HL-60 (cell line): ENCODE measurements at places on chromosomes 3 and 15.

GRCh38 chr15:44536302-44536961 is 515 bp upstream of the EIF3J start:
- DNase-seq: peak; percentile 81

DNA sequence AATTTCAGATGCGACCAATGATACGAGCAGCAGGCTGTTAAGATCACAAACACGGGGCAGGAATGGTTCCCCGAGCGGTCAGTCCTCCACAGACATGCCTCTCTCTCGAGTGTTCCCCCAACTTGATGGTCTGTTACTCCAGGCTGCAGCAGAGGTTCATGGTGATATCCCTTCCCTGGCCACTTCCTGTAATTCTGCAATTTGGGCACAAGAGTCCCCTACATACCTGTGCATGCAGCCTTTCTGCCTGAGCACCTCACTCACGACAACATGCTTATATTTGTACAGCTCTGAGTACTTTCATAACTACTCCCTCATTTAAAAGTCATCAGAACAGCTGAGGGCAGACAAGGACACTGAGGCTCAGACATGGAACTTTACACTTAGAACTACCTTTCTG is 408.1 kb upstream of the NR2F2 start:
- peak; percentile 14 for DNase-seq

- no peak for DNase-seq
Observed at GRCh38 chr3:45664578-45664977, 24.6 kb upstream of the SACM1L start.

- DNase-seq: no peak
Observed at GRCh38 chr3:46853441-46854415, 9.5 kb downstream of the MYL3 start.

DNA sequence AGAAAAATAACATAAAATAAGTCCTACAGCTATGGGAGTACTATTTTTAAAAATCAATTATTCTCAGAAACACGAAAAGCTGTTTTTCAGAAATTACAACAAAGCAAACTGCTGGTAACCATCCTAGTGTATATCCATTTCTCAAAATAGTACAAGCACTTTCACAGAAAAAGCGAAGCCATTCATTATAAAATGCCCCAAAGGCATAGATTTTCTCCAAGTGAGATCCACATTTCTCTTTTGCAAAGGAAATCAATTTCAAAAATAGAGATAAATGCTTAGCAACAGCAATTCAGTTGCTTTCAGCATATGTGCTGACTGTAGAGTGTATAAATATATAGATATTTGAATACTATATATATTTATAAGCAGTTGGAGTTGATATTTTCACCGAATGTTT is 1266.3 kb downstream of the SI start:
- no peak for DNase-seq

DNA sequence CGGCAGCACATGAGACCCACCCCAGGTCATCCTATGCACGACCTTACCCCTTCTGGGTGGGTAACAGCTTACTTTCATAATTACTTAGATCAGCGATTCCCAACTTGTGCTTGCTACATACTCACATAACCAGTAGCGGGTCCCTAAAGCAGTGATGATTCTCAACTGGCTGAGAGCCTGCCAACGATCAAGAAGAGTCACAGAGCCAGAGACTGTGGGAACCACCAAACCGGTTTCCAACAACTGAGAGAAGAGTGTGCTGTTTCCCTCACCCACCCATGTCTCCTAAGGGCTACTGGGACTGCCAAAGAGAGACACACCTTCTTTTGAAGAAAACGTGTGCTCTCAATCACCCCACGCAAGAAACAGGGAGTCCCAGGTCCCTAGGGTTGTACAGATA is 12.0 kb upstream of the XXYLT1 start:
- DNase-seq: no peak

DNA sequence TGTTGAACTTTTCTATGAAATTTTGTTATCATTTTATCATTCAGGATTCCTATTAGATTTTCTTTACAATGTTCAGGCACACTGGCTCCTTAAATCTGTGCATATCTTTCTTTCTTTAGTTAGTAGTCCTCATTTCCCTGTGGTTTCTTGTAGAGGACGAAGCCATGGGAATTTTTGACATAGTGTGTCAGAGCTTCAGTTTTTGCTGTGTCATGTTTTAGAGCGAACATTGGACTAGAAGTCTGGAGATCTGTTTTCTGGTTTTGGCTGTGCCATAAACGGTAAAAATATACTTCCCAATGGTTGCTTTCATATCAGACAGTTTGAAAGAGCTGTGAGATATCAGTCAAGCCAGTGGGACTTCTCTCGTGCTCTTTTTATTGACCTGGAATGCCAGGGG is 105.2 kb downstream of the CHCHD4 start:
- no peak for DNase-seq

DNA sequence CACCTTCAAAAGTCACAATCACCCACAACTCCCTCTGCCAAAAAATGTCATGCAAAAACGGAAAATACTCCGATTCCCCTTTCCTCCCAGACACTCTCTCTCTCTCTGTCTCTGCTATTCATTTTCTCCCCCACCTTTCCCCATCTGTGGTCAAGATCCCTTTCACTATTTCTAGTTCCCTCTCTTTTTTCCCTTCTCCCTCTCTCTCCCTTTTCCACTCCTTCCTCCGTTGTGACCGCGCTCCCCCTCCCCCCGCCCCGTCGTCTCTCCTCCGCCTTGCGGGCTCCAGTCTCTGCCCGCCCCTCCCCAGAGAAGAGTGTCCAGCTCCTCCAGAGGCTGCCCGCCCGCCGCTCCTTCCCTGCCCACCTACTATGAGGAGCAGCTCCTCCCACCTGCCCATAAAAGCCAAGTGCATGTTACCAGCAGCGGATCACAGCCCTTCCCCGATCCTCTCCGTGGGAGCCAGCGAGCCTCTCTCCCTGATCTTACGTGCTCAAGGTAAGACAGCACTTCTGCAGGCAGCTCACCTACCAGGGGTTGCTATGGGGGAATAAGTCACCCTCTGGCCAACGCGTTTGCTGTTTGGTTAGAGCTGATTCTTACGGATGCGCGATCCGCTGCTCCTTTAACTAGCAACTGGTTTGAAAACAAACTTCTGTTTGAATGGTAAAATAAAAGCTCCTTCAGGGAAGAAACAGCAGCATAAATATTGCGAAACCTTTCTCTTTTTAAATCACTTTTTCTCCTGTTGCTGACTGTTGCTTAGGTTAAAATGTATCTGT is at the start of gene COL8A1:
Gene COL8A1 (plus strand): TSS at position 428 of the 782 bp plus-strand sequence. CDS start 152,089 bp downstream, outside the sequence.
- no peak for DNase-seq

- no peak for DNase-seq
Observed at GRCh38 chr3:56819016-56819809, 17.5 kb upstream of the ARHGEF3 start.

GRCh38 chr3:124605781-124606579 is 124.3 kb upstream of the UMPS start:
- DNase-seq: no peak

GRCh38 chr3:101690972-101691371 is 4.5 kb upstream of the RPL24 start:
- DNase-seq: no peak

GRCh38 chr15:28930011-28930410 is 44.2 kb downstream of the APBA2 start:
- DNase-seq: no peak

DNA sequence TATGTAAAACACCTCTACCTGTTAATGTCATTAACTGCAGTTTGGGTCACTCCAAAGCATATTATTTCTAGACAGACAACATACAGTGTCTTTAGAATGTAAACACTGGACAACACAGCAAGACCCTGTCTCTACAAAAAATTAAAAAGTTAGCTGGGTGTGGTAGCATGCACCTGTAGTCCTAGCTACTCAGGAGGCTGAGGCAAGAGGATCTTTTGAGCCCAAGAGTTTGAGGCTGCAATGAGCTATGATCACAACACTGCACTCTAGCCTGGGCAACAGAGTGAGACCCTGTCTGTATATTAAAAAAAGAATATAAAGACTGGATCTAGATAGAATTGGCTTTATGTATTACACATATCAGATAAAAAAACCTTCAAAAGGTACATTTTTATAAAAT is 20.0 kb upstream of the SPESP1 start:
- DNase-seq: no peak

DNA sequence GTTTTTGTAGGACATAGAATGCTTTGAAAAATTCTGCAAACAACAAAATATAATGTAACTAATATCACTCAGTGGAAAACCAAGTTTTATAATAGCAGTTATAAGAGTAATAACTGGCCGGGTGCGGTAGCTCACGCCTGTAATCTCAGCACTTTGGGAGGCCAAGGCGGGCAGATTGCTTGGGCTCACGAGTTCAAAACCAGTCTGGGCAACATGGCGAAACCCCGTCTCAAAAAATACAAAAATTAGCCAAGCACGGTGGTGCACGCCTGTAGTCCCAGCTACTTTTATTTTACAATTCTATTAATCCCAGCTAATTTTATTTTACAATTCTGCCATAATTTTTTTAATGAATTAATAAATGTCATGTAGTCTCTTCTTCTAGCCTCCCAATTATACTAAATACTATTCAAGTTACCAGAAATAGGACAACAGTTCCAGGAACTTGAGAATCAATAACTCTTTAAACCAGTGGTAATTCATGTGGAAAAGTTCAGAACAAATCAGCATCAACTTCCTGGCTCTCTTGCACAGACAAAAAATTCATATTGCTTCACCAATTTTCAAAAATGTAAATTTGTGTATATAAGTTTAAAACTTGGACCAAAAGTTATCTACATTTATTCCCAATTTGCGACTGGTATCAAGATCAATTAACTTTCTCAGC is 2.2 kb downstream of the DENND4A start:
- DNase-seq: no peak

- DNase-seq: no peak
Observed at GRCh38 chr3:132657869-132658747, 1.5 kb downstream of the ACAD11 start.

DNA sequence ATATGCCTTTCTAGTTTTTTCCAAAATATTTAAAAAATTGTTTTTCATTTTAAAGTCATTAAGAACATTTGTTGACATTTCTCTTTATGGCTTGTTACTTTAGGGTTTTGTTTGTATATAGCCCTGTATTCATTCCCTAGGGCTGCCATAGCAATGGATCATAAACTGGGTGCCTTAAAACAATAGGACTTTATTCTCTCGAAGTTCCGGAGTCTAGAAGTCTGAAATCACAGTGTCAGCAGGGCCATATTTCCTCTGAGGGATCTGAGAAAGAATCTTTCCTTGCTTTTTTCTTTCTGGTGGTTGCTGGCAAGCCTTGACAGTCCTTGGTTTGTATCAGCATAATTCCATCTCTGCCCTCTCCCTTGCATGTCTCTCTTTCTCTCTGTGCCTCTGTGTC is 63.4 kb upstream of the CADPS start:
- no peak for DNase-seq

DNA sequence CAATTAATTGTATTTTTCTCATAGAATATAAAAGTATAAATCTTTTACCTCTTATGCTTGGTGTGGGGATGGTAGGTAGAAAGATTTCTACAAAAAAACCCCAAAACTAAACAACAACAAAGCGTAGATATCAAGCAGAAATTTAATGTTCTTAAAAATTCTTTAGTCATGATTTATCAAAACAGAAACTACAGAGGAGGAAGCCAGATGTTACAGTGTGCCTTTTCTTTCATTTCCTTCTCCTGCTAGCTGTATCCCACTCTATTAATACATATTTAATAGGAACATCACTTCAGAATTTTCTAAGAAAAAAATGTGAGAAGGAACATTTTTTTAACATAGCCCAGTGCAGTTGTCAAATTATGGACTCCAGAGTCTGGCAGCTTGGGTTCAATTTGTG is 420.6 kb downstream of the TUSC7 start:
- DNase-seq: no peak

DNA sequence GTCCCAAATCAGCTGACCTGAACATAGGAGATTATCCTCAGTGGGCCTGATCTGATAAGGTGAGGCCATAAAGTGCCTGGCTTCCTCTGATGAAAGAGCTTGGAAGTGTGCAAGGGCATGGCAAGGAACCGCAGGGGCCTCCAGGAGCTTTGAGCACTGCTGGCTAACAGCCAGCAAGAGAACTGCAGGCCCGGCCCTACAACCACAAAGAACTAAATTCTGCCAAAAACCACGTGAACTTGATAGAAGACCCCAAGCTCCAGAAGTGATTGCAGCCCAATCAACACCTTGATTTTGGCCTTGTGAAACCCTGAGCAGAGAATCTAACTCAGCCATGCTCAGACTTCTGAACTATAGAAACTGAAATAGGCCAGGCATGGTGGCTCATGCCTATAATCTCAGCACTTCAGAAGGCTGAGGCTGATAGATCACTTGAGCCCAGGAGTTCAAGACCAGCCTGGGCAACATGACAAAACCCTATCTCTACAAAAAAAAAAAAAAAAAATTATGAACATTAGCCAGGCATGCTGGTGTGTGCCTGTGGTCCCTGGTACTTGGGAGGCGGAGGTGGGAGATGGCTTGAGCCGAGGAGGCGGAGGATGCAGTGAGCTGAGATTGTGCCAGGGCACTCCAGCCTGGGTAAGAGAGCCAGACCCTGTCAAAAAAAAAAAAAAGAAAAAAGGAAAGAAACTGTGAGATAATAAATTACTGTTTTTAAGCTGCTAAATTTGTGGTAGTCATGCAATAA is 7.7 kb upstream of the DIS3L start:
- peak; percentile 42 for DNase-seq

- no peak for DNase-seq
Observed at GRCh38 chr3:72445827-72446217, 402.4 kb downstream of the SHQ1 start.

DNA sequence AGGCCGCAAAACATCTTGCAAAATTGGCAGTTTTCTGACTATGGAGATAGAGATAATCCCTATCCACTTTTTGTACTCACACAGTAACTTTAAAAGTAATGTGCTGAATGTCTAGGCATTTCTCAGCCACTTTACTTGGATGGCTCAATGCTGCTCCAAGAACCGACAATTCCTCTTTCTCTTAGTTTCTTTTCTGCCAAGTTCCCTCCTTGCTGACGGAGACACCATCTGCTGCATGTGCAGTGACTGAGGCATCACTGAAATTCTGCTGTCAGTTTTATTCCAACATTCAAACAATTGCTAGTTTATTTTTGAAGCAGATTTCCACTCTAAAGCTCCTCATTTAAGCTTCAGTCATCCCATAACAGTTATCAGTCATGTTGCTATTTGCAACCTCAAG is 116.0 kb upstream of the RBMS3 start:
- DNase-seq: no peak

DNA sequence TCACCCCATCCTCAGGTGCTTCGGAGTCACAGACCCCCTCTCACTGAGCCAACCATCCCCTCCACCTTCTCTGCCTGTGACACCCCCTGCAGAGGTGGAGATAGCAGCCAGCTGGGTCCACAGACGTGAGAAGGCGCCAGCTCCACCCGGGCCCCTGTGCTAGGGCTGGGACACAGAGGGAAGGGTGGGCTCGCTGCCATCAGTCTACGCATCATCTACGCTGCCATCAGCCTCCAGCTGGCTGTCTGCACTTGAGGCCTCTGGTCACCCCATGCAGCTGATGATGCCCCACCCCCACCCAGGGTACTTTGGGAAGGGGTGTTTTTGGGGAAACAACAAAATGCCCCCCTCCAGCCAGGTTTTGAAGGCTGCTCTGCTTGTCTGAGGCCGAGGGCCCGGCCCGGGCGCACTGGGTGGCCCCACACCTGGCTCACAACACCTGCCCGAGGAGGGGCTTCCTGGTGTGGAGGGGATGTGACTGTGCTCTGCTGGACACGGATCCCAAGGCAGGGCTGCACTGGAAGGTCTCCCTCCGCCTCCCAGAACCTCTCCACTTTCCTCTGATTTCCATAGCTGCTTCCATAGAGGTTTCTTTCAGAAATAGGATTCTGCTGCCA is 163.4 kb upstream of the IQSEC1 start:
- DNase-seq: no peak
